ENCODE measurements at places on chromosomes 11 and 22.

GRCh38 chr11:114150671-114151070 is 91.2 kb downstream of the ZBTB16 start:
- DNase-seq = no peak

GRCh38 chr11:88619071-88619425 is 281.5 kb upstream of the CTSC start:
- DNase-seq = no peak

DNA sequence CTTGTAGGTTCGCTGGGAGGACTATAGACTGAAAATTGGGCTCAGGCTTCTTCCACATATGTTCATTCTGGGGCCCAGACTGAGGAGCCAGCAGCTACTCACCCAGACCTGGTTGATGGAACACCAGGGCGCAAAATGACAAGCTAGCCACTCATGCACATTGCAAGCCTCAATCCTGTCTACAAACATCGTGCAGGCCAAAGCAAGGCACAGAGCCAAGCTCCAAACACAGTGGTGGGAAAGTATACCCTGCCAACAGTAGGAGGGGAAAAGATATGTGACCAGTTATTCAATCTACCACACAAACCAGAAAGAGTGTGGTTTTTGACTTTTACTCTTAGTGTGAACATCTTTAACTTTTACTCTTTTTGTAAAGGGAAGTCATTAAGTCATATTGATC is 660.5 kb downstream of the NTM start:
- no peak for DNase-seq

GRCh38 chr11:18615628-18616392 is 16.2 kb downstream of the MISFA start:
- DNase-seq = no peak
